Astrocyte of the cerebellum (primary cell): ENCODE measurements at places on chromosomes 6 and 20.

GRCh38 chr6:83558975-83559374 lies 46.6 kb downstream of the PRSS35 start:
- DNase-seq, result no peak

- peak; percentile 15 for DNase-seq
Measured at GRCh38 chr20:7113577-7114466, 346.3 kb downstream of the BMP2 start.

GRCh38 chr6:40523505-40524172 lies 63.5 kb downstream of the LRFN2 start:
- DNase-seq, result no peak

- DNase-seq, result no peak
Measured at GRCh38 chr6:56694002-56694401, 51.3 kb upstream of the DST start.
